Stimulated activated CD8-positive, alpha-beta memory T cell treated with anti-CD3 and anti-CD28 coated beads, Interleukin-7, amount 100 ng/mL, for 24 hours (primary cell): ENCODE measurements at places on chromosomes 7 and 10.

GRCh38 chr7:6652446-6653011, 15.4 kb downstream of the ZNF316 start:
- DNase-seq: no peak

DNA sequence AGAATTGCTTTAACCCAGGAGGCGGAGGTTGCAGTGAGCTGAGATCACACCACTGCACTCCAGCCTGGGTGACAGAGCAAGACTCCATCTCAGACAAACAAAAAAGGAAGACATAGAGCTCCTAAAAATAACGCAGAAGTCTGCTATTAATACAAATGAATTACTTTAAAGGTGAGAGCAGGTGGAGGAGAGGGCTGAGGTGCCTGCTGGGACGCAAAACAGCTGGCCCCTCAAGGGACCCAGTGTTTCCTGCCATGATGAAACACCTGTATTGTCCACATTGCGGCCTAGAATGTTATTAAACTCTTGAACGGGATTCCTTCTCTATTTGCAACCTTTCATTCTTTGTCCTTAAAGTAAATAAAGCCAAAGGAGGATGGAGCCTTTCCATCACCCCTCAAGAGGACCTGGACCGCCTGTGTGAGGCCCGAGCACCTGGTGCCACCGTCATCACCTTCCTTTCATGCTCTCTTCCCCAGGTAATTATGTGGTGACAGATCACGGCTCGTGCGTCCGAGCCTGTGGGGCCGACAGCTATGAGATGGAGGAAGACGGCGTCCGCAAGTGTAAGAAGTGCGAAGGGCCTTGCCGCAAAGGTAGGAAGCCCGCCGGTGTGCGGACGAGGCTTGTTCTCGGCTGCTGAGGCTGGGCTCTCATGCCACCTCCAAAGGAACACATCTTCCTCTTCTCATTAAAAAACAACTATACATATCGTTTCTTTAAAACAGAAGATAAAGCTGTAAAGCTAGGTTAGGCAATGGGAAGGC, 136.7 kb downstream of the EGFR start:
- DNase-seq: no peak

DNA sequence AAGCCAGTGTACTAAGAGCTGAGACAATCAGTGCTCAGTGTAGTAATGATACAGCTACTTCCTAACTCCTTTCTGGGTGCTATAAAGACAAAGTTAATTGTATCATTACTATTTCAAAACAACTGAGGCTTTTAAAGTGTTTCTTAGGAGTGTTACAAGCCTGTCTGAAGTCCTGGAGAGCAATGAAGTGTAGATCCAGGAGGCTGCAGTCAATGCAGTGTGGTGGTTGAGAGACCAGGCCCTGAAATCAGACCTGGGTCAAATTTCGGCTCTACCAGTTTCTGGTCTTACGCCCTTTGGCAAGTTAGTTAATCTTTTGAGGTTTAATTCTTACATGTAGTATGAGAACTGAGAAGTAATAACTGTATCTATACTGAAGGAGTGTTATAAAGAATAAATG, 387.0 kb downstream of the SDK1 start:
- no peak for DNase-seq

GRCh38 chr7:140937702-140938264, 13.1 kb upstream of the BRAF start:
- DNase-seq: no peak

DNA sequence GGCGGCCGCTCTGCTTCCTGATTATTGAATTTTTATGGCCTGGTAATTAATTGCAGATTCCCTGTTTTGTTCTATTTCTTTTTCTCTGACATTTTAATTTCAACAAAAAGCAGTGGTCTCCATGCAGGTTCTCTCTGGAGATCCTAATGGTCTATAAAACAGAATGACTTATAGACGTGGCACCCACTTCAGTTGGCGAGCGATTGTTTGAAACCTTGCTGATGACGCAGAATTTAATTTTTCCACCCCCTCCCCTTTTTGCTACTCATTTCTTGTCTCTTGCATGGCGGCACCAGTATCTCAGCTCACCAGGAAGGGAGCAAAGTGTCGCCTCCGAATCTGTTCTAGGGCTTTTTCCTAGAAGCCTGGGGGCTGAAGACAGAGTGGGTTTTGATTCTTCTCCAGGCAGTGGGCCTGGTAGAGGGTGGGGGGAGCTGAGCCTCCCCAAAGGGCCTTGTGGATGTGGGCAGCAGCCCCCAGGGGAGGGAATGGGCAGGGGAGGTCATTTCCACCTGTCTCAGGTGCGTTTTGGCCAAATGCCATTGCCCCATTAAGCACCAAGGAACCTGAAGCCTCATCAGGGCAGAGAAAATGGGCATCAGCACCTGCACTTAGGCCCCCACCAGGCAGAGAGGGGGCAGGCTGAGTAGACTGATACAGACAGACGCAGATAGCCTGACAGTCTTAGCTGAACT, 3.5 kb upstream of the COMTD1 start:
- DNase-seq: no peak

GRCh38 chr10:116270771-116271592, 2.0 kb downstream of the GFRA1 start:
- no peak for DNase-seq

- DNase-seq: no peak
These were observed 224.3 kb downstream of the SFMBT2 start for GRCh38 chr10:7186387-7187018.

DNA sequence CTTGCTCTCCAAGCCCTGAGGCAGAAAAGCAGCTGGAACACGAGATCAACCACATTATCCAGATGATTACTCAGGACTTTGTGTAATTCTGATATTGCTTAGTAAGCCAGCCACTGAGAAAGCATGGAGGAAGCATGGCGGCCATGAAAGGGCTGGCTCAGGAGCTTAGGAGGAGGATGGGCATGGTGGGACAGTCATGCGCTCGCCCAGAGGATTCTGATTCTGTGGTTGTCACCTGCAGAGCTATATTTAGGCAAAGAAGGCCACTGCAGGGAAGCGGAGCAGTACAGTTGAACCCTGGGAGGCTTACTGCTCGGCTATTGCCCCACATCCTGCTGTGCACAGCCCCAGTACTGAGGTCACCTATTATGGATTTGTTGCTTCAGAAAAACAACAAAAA, 128.8 kb upstream of the DNAJB12 start:
- no peak for DNase-seq

- DNase-seq: no peak
These were observed 100.9 kb downstream of the FOXL3 start for GRCh38 chr7:390761-391410.

DNA sequence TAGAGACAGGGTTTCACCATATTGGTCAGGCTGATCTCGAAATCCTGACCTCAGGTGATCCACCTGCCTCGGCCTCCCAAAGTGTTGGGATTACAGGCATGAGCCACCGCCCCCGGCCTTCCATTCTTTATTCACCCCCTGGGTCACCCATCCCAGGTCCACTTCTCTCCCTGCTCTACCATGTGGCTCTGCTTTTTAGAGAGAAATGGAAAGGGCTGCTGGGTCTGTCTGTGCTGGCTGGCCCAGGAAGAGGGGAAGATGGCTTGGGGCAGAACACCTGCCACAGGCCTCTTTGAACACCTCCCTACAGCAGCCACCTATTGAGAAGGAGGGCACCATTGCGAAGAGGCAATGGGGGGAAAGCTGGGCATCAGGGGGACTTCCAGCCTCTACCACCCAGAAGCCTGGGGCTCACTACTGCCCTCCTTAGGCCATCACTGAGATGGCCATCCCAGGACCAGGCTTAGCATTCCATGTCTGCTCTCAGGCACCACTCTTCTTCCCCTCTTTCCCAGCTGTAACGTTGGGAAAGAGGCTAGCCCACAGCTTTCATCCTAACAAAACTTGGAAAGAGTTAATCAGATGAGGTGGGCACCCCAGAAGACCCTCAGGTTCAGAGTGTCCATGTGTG, 256.3 kb downstream of the GRID1 start:
- DNase-seq: no peak

DNA sequence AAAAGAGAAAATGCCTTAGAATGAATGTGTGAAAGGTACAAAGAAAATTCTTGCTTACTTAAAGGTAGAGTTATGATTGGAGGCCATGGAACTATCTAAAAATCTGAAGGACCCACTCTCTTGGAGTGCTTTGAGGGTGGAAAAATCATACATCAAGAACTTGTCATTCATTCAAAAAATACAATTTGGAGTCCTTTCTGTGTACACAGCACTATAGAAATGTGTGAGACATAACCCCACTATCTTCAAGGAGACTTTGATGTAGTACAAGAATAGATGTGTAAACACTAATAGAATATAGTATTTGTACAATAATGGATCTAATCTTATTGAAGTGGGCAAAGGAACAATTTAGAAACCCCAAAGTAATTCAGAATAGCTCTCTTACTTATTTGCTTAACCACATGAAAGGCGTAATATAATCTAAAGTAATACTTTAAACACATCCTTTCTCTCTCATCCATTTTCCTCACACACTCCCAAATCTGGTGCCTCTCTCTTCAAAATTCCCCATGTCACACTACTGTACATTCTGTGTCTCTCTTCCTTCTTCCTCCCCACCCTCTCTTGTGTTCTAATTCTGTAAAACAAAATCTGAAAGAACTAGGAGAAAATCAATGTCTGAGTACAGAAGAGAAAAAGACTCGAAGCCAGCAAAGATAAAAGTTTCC, 166.7 kb downstream of the DNAJB9 start:
- no peak for DNase-seq

- no peak for DNase-seq
These were observed 30.7 kb upstream of the ANTXRL start for GRCh38 chr10:46255801-46256747.

GRCh38 chr7:99693427-99694200, 13.8 kb upstream of the CYP3A5 start:
- DNase-seq: no peak

GRCh38 chr10:34587002-34587679, 228.0 kb downstream of the PARD3 start:
- no peak for DNase-seq

DNA sequence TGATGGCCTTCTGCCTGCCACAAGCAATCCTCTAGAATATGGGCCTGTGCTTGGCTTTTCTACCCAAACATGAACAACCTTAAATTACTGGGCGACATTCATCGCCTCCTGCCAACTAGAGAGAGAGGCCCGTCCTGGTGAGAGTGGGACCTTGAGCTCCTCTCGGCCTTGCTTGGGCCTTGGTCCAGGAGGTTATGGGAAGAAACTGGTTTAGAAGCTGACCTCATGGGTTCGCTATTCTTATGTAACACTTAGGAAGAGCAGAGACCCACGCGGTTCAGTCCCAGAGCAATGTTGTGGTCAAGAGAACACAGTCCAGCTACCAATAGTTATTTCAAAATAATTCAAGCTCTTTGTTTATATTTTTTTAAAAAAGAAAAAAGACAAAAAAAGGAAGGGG, 176.3 kb upstream of the ZNF32 start:
- DNase-seq: no peak

DNA sequence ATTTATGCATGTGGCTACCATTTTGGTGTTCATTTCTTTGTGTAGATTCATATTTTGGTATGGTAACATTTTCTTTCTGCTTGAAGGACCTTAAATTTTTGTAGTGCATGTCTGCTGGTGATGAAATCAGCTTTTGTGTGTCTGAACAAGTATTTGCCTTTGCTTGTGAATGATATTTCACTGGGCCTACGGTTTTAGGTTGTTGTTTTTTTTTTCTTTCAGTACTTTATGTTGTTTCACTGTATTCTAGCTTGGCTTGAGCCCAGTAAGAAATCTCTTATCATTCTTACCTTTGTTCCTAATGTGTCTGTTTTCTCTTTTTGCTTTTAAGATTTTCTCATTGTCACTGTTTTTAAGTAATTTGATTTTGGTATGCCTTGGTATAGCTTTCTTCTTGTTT, 31.9 kb downstream of the SAMD8 start:
- DNase-seq: no peak

DNA sequence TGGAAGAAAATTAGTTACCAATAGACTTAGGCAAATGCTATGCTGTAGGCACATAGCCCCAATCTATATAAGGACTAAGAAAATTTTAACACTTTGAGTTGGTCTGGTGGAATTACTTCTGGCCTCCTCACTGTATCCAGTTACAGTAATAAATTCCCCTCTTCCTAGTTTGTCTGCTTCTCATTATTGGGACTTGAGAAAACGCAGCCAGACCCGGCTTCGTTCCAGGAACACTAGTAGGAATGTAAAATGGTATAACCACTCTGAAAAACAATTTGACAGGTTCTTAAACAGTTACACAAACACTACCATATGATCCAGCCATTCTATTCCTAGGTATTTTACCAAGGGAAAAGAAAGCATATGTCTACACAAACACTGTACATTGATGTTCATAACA, 150.2 kb downstream of the VPS50 start:
- no peak for DNase-seq

- no peak for DNase-seq
These were observed 34.2 kb downstream of the CAMK2B start for GRCh38 chr7:44291066-44291732.

DNA sequence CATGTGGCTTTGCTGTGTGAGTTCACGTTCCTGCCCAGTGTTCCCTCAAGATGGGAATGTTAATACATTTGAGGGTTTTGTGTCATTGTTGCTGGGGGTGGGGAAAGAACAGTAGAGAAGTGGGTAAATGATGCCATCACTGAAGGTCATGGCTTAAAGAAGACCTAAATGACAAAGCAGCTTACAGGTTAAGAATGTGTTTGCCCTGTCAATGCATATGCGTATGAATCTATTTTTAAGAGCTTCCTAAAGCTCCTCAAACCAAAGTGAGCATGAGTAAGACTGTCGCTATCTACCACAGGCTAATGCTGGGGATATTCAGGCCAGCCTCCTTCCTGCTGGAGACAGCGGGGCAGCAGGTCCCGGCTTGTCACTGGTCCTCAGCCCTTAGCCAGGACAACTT, 162.9 kb downstream of the CREB5 start:
- no peak for DNase-seq

GRCh38 chr10:75424571-75424970, 6.9 kb upstream of the LRMDA start:
- no peak for DNase-seq

DNA sequence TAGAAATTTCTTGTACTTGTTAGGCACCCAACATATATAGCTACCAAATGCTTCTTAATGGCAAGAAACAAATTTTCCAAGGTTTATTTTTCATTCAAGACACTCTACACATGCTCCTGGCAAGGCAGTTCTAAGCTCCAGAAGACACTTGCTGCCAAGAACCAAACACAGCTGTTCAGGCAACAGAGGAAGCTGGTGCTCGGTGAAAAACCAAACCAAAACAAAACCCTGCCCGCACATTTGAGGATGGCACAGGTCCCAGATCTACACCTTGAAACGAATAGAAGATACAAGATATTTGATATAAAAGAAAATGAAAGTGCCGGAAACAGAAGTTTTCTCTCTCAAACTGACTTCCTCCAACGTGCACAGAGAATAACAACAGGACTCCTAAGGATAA, 4.9 kb upstream of the DNTT start:
- no peak for DNase-seq

DNA sequence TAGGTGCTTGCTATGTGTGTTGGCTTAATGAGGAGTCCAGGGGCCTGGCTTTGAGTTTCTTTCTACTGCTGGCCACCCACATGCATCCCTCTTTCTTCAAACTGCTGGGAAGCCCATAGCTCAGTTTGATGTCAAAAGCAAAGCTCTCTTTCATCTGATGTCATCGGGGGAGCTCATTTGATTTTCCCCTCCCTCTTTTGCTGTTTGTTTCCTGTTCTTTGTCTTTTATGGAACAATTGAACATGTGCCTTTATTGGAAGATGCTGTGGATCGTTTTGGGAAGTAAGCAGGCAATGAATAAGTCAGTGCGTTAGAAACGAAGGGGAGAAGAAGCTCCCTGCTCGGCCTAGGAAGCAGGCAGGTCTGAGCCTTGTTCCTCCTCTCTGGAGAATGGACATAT, 140.7 kb downstream of the GRK5 start:
- no peak for DNase-seq

- DNase-seq: no peak
These were observed 2.8 kb downstream of the SP8 start for GRCh38 chr7:20783700-20784387.

GRCh38 chr7:22127835-22128527, 182.3 kb upstream of the CDCA7L start:
- DNase-seq: no peak
